ENCODE measurements at places on chromosomes 4 and X.

DNA sequence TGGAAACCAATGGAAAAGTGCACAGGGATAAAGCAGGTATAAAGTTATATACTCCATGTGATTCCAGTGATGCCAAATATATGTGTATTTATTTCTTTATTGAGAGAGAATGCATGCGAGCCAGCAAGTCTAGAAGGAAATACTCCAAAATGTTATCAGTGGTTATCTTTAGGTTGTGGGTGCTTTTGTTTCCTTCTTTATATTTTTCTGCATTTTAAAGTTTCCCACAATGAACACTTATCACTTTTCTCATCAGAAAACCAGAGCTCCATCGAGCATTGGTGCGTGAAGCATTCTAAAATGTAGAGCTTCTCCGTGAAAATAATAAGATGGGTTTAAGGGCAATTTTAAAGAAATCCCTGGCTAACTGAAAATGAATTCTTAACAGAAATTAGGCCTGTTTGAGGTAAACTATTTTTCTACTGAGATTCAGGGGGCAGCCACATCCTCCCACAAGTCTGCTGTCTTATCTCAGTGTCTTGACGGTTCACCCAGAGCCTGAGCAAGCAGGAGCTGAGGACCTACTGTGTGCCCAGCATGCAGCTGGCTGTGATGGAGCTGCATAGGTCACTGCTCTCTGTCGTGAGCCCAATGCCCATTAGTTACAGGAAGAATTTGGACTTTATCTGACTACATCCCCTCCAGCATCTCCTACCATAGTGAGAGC lies 18.7 kb upstream of the CD40LG start:
- DNase-seq: no peak

- DNase-seq: no peak
These were observed 22.3 kb upstream of the AASDH start for GRCh38 chr4:56409511-56410090.

GRCh38 chr4:182113779-182114178 lies 129.4 kb upstream of the TENM3 start:
- no peak for DNase-seq

DNA sequence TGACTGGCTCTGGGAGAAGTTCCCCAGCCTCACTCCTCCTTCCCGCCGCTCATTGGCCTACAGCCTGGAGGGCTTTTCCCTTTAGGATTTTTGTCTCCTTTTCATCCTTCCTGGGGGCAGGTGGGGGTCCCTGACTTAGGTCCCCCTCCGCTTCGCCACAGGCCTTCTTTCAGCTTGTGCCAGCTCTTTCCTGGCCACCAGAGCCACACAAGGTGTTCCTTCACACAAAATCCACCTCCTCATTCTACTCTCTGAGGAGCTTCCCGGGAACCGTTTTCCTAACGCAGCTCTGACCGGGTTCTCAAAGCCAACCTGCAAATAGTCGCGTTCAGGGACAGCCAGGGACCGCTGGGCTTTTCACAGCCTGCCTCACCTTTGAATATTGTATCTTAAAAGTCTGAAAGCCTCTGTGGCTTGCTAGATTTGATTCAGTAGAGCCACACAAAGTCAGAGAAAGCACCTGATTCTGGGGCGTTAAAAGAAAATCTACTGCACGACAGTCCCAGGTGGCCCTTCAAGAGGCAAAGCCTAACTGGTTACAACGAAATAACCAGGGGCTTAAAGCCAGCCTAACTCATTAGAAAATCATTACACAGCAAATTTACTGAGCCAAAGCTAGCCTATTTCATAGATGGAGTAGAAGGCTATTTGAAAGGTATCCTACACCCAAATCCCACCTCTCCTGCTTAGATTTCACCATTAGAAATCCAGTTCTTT lies 731 bp upstream of the GPC3 start:
- no peak for DNase-seq

DNA sequence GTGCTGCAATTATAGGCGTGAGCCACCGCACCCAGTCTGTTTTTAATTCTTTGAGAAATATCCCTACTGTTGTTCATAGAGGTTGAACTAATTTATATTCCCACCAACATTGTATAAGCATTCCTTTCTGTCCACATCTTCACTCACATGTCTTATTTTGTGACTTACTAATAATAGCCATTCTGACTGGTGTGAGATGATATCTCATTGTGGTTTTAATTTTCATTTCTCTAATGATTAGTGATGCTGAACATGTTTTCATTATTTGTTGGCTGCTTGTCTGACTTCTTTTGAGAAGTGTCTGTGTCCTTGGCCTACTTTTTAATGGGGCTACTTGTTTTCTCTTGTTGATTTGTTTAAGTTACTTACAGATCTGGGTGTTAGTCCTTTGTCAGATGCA lies 310.9 kb upstream of the MAOA start:
- no peak for DNase-seq

- no peak for DNase-seq
These were observed 27.9 kb upstream of the BBS7 start for GRCh38 chr4:121898150-121898549.

Data from foreskin keratinocyte (primary cell).